ENCODE measurements at places on chromosomes 2 and 18.

- no peak for DNase-seq
Observed at GRCh38 chr2:84827978-84828575, 52.8 kb downstream of the TRABD2A start.

GRCh38 chr2:196887431-196887830 lies 39.1 kb downstream of the PGAP1 start:
- no peak for DNase-seq

DNA sequence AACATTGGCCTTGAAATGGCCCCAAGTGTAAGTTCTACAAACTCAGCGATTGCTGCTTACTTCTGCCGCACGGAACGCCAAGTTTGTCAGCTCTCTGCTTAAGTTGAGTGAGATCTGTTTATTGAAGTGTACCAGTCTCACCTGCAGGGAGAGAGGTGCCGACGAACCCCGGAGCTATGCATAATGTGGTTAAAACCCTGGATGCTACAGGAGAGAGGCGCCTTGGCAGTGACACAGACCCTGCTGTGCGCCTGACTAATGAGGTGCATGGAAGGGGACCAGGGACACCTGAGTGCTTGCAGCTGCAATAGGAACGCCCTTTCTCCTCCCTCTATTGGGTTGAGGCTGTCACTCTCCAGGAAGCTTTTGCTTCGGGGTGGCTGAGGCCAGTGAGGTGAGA lies 979 bp downstream of the SLC9A2 start:
- no peak for DNase-seq

DNA sequence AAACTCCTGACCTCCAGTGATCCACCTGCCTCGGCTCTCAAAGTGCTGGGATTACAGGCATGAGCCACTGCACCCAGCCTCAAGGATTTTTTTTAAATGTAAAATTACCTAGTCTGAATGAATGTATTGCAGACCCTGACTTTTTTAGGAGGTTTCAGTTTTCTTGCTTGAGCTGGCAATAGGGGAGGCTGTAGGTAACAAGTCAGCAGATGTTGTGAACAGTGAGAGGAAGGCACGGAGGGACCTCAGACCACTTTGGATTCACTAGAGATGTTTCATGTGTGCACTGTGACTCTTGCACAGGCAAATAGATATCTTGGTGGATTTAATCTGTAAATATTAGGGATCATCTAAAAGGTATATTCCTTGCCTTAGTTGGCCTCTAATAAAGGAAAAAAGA lies 6.4 kb downstream of the NDUFV2 start:
- DNase-seq, result no peak

DNA sequence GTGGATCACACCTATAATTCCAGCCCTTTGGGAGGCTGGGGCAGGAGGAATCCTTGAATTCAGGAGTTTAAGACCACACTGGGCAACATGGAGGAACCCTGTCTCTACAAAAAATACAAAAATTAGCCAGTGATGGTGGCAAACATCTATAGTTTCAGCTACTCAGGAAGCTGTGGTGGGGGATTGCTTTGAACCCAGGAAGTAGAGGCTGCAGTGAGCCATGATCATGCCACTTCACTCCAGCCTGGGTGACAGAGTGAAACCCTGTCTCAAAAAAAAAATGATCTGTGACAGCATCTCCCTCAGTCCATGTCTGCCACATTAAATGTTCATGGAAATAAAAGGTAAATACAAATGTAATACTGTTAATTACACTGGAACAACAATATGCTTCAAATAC lies 121.4 kb upstream of the COL5A2 start:
- DNase-seq, result no peak

- DNase-seq, result no peak
Observed at GRCh38 chr2:203330434-203330833, 2.2 kb downstream of the ABI2 start.

- DNase-seq, result no peak
Observed at GRCh38 chr18:45163871-45164270, 451.4 kb upstream of the SLC14A2 start.

DNA sequence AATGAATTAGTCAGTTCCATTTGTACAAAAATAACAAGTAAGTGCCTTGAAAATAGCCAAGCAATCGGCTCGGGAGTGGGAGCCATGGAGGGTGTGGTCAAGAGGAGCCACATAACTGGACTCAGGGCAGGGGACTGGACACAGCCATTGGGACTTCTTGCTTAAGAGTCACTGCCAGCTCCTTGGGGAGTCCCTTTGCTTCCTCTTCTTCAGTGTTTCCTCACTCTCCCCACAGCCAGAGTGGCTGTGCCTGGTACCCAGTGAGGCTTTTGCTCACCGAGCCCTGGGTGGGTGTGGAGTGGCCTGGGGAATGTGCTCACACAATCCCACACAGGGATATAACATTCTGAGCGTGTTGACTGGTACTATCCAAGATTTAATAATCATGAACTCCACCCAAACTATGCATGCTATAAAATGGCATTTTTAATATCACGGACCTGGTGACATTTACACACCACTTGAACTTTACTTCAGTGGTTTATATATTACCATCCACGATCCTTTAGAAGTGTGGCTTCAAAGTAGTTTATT lies 94.6 kb downstream of the PTGR3 start:
- no peak for DNase-seq

GRCh38 chr18:73461780-73462059 lies 593.9 kb upstream of the NETO1 start:
- no peak for DNase-seq
